Right atrium auricular region (tissue), 2 donors: ENCODE measurements at places on chromosomes 5 and 9. TPM values are rescaled to one million over a fixed set of nuclear protein-coding genes. Genes with fewer than 3 reads are reported as not detected.

The MUSK gene
- 2.0 TPM for total RNA-seq

The TTC23L gene
- total RNA-seq, result not detected

The APBA1 gene
- 5.6 TPM for total RNA-seq

The PCDHAC1 gene
- 0.26 TPM for total RNA-seq

The SLIT3 gene
- total RNA-seq, result 85.8 TPM

The PRDM9 gene
- not detected for total RNA-seq

The SPACA9 gene
- 17.1 TPM for total RNA-seq

The SPINK6 gene
- not detected for total RNA-seq

The ZBED3 gene
- total RNA-seq, result 3.9 TPM

The FAM219A gene
- total RNA-seq, result 10.5 TPM

The CDH18 gene
- total RNA-seq, result not detected

The CCDC69 gene
- 185 TPM for total RNA-seq

The TAF11L14 gene
- not detected for total RNA-seq

The IL3 gene
- total RNA-seq, result not detected

The XRCC4 gene
- total RNA-seq, result 6.8 TPM

The PCDHGB5 gene
- total RNA-seq, result 9.7 TPM

The CSF2 gene
- total RNA-seq, result not detected

The NMUR2 gene
- total RNA-seq, result not detected

The GOLGA2 gene
- 83.3 TPM for total RNA-seq

The ABLIM3 gene
- total RNA-seq, result 109 TPM

The RGS7BP gene
- 2.4 TPM for total RNA-seq

The SLC22A4 gene
- 1.5 TPM for total RNA-seq

The PCDHA9 gene
- not detected for total RNA-seq

The GAPT gene
- not detected for total RNA-seq

The DIRAS2 gene
- total RNA-seq, result 0.16 TPM

The VDAC1 gene
- total RNA-seq, result 263 TPM

The CRB2 gene
- 1.6 TPM for total RNA-seq

The EQTN gene
- total RNA-seq, result not detected

The NKD2 gene
- total RNA-seq, result 2.8 TPM

The ACOT12 gene
- total RNA-seq, result not detected

The TEX53 gene
- not detected for total RNA-seq

The PCDHGC3 gene
- total RNA-seq, result 38.3 TPM

The KCNN2 gene
- total RNA-seq, result 12.6 TPM

The MSANTD3 gene
- 29.3 TPM for total RNA-seq

The BSPRY gene
- 3.8 TPM for total RNA-seq

The KLF4 gene
- 62.9 TPM for total RNA-seq

The GLRA1 gene
- not detected for total RNA-seq

The PDGFRB gene
- total RNA-seq, result 68.7 TPM

The FOXD4L6 gene
- total RNA-seq, result not detected

The PKD2L2 gene
- total RNA-seq, result not detected
